Right ventricle myocardium inferior (tissue), 1 donor: ENCODE measurements at places on chromosomes 2 and 18. TPM values are rescaled to one million over a fixed set of nuclear protein-coding genes. Genes with fewer than 3 reads are reported as not detected.

GRCh38 chr2:48183991-48184390 is 277.7 kb upstream of the FBXO11 start:
- DNase-seq, result no peak

DNA sequence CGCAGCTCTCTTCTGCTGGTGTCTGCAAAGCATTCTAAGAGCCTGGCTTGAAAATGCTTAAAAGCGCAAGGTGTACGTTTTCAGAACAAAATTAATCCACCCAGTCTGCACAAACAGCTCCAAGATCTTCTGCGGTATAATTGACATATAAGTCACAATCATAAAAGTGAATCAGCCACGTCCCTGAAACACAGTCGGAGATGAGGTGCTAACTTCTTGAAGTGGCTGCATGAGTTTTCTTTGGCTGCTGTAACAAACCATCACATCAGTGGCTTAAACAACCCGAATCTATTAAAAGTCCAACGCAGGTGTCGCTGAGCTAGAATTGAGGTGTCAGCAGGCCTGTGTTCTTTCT is 32.6 kb downstream of the ARL4C start:
- no peak for DNase-seq

Gene MC5R
- total RNA-seq, result not detected

DNA sequence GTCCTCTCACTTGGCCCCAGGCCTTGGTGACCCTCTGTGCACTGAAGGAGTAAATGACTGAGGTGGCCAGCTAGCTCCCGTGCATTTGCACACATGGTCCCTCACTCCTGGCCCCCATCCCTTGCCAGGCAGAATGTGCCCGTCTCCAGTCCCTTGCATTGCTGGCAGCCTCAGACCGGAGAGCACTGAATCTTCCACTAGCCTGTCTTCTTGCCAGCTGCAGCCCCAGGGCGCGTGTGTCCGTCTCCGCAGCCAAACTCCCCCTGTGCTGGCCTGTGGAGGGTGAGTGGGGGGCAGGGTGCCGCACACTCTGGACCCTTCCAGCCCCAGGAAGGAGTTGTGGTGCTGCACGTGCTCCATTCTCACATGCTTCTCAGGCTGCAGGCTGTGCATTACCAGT is 35.9 kb downstream of the INPP4A start:
- no peak for DNase-seq

Gene BUB1
- 0.87 TPM for total RNA-seq

DNA sequence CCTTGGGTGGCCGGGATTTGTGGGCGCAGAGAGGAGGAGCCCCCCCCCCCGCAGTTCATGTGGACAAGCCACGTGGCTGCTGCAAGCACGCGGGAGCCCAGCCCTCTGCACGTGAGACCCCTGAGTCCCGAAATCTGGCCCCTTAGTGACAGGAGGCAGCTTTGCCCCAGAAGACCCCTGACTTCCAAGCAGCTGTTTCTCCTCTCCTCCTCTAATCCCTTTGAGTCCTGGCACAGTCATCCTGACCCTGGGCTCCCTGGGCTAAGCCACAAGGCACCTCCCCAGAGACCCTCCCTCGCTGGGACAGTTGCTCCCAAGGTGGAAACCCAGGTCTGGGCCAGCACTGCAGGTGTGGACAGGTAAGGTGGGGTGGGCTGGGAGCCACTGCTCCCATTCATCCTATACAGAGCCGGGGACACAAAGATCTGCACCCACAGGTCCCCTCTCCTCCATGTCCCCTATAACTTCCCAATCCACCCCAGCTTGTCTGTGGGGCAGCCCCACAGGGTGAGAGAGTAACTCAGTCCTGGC is 923 bp downstream of the TEKT4 start:
- DNase-seq, result no peak
